ENCODE measurements at places on chromosomes 16 and 17.

DNA sequence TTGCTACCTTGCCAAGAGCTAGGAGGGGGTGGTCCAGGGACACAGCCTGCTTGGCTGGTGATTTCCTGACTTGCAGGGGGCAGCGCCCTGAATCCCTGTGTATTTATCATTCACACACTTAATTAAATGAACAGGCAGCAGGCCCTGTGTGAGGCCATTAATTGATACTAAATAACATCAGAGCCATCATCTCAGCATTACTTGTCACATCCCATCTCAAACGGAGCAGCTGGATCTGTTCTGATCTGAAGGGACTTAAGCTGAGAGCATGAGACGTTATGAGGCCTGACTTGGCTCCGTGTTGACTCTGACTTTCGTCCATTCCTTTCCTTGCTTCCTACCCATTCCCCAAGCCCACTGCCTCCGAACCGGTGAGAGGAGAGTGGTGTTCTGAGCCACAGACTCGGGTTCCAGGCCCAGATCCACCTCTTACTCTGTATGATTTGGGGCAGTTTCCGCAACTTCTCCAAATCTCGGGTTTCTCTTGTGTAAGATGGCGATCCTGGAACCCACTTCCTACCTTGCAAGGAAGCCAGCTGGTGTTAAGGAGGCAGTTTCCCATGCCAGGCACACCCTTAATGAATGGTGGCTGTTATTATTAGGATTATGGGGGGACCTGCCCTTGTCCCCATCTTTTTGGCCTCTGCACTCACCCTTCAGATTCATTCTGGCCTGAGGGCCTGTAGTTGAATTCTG, 33.8 kb downstream of the CACNA1G start:
- no peak for DNase-seq

- no peak for DNase-seq
These were observed 26.9 kb downstream of the GPT2 start for GRCh38 chr16:46911038-46911437.

- DNase-seq: no peak
These were observed 118.1 kb downstream of the HIC1 start for GRCh38 chr17:2172999-2173398.

DNA sequence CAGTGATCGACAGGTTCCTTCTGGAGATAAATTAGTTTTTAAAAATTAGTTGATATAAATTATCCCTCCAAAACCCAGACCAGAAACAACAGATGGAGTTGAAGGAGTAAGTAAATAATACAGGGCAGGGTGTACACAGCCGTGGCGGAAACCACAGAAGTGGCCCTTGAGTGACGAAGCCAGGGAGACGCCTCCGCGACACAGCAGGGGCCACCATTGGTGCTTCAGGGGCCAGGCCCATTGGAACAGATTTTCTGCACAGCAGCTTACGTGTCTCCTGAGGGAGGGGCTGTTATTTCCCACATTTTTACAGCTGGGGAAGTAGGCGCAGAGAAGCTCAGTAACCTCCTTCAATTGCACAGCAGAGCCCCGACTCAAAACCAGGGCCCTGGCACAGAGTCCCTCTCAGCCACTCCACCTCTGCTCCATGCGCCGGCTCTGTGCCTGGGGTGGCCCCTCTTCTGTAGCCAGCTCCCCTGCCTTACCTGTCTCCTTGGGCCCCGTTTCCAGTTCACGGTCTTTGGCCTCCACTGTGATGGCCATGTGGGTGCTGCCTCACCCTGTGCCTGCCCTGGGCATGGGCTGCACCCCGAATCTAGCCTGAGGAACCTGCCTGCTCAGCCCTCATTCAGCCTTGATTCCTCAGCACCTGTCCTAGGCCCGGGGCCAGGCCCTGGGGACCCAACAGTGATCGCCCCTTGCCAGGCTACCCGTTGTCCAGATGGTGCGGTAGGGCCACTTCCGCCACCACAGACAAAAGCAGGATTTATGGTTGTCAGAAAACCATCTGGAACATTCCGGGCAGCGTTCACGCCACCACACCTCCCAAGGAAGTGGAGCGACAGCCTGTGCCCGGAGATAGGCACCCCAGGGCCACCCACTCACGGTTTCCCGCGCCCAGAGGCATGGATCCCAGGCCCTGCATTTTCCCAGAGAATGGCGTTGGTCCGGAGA, 128.5 kb upstream of the GSE1 start:
- DNase-seq: no peak

GRCh38 chr17:3794557-3795389, 6.2 kb downstream of the ITGAE start:
- no peak for DNase-seq

DNA sequence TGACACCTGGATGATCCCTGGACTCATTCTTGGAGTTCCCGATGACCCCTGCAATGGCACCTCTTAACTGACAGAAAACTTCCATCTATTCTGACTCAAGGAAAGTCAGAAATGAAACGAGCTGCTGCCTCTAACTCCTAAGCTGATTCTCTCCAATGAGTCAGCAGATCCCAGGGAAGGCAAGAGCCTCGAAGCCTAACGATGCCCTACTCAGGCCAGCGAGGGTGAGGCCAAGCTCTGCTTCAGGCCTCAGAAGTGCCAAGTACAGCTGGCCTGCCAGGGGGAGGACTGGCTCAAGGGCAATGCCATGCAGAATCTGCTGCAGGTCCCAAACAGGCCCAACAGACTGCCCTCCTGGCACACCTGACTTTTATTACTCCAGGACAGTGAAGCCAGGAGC, 36.3 kb downstream of the PLXDC1 start:
- no peak for DNase-seq

- no peak for DNase-seq
These were observed 610 bp downstream of the C16orf74 start for GRCh38 chr16:85750146-85750826.

DNA sequence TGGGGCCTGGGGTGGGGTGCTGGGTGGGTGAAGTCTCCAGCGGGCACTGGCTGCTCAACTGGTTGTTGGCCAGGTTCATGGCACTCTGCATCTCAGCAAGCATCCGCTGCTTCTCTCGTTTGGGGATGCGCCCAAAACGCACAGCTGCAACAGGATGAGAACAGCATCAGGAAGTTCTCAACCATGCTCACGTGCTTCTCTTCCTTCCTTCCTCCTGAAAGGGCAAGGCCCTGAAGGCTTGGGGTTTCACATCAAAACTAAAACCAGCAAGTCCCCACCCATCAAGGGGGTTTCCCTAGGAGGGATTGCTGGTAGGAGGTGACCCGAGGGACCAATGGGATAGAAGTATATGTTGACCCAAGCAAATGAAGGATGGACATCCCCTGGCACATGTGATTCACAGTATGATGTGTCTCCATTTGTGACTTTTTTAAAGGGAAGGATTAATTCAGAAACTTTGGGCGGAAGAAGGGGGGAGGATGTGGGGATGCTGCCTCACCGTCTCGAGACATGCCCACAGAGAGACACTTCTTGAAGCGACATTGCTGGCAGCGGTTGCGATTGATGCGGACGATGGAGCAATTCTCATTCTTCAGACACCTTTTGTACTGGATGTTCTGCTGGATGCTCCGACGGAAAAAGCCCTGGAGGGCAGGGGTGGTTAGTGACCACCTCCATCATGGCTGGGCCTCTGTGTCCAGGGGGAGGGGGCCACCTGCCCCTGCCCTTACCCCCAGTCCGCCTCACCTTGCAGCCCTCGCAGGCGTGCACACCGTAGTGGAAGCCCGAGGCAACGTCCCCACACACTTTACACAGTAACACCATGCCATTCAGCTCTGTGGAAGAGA, 4.2 kb downstream of the NR1D1 start:
- DNase-seq: peak; percentile 51

- no peak for DNase-seq
These were observed 11.4 kb upstream of the NDRG4 start for GRCh38 chr16:58488531-58488930.

GRCh38 chr17:68892658-68893057, 62.5 kb downstream of the ABCA8 start:
- no peak for DNase-seq

GRCh38 chr17:18141210-18141803, 32.8 kb downstream of the MYO15A start:
- DNase-seq: no peak

DNA sequence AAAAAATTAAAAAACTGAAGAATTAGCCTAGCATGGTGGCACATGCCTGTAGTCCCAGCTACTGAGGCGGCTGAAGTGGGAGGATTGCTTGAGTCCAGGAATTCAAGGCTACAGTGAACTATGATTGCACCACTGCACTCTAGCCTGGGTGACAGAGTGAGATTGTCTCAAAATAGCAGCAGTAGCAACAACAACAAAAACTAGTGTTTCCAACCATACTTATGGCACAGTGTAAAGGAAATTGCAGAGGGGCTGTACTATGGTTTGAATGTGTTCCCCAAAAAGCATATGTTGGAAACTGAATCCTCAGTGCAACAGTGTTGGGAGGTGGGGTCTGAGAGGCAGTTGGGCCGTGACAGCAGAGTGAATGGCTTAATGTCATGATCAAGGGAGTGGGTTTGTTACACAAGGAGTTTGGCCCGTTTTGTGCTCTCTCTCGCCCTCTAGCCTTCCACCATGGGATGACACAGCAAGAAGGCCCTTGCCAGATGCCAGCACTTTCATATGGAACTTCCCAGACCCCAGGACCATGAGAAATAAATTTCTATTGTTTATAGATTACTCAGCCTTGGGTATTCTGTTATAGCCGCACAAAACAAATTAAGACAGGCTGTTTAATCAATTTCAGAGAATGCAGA, 70.0 kb downstream of the PGS1 start:
- no peak for DNase-seq

All from activated CD4-positive, CD25-positive, alpha-beta regulatory T cell (primary cell).